ENCODE measurements at places on chromosomes 7 and 10. TPM values are rescaled to one million over a fixed set of nuclear protein-coding genes. Genes with fewer than 3 reads are reported as not detected.

The CRYGN gene
- total RNA-seq, result 2.5 TPM

The ELAPOR2 gene
- 45.4 TPM for total RNA-seq

The C10orf88 gene
- total RNA-seq, result 17.5 TPM

The FOXP2 gene
- total RNA-seq, result 13.1 TPM

The FXYD4 gene
- not detected for total RNA-seq

The MOGAT3 gene
- not detected for total RNA-seq

The ADAMTS14 gene
- 9.6 TPM for total RNA-seq

The SFRP5 gene
- 0.81 TPM for total RNA-seq

The CPVL gene
- 5.3 TPM for total RNA-seq

The TFPI2 gene
- 0.40 TPM for total RNA-seq

The PLEKHS1 gene
- not detected for total RNA-seq

The ACTL6B gene
- total RNA-seq, result 67.9 TPM

The ATOH7 gene
- 1.0 TPM for total RNA-seq

The SORCS1 gene
- 28.4 TPM for total RNA-seq

The PARP12 gene
- 9.5 TPM for total RNA-seq

The CABCOCO1 gene
- 2.8 TPM for total RNA-seq

The AGAP9 gene
- total RNA-seq, result 15.4 TPM

The PDK4 gene
- 52.0 TPM for total RNA-seq

The C10orf143 gene
- total RNA-seq, result 5.9 TPM

The GTF2IRD1 gene
- 23.9 TPM for total RNA-seq

The UPP1 gene
- 51.9 TPM for total RNA-seq

The INA gene
- 224 TPM for total RNA-seq

The SPDYE11 gene
- total RNA-seq, result not detected

The ACBD7 gene
- total RNA-seq, result 81.9 TPM

The NEBL gene
- total RNA-seq, result 167 TPM

The CNPY1 gene
- not detected for total RNA-seq

The PAPOLB gene
- 0.99 TPM for total RNA-seq

The YAE1 gene
- total RNA-seq, result 34.3 TPM

The PSD gene
- total RNA-seq, result 367 TPM

The MACC1 gene
- 0.17 TPM for total RNA-seq

The TWIST1 gene
- 5.0 TPM for total RNA-seq

The GBX1 gene
- not detected for total RNA-seq

The ATRNL1 gene
- 543 TPM for total RNA-seq

The ADRA2A gene
- total RNA-seq, result 4.7 TPM

The LRRC18 gene
- total RNA-seq, result not detected

The GSAP gene
- total RNA-seq, result 20.3 TPM
